ENCODE measurements at places on chromosomes 6 and 20. TPM values are rescaled to one million over a fixed set of nuclear protein-coding genes. Genes with fewer than 3 reads are reported as not detected.

RBPJL gene
- not detected for total RNA-seq

OR2B6 gene
- not detected for total RNA-seq

CLPSL1 gene
- total RNA-seq, result not detected

FAM83B gene
- not detected for total RNA-seq

RNF144B gene
- 0.74 TPM for total RNA-seq

ANKEF1 gene
- 3.5 TPM for total RNA-seq

SCUBE3 gene
- total RNA-seq, result 4.2 TPM

SPATS1 gene
- total RNA-seq, result not detected

STMND1 gene
- total RNA-seq, result not detected
